Stimulated activated CD4-positive, alpha-beta T cell treated with anti-CD3 and anti-CD28 coated beads, Interleukin-2, amount 100 ng/mL, for 24 hours (primary cell): ENCODE measurements at places on chromosomes 3 and 15.

DNA sequence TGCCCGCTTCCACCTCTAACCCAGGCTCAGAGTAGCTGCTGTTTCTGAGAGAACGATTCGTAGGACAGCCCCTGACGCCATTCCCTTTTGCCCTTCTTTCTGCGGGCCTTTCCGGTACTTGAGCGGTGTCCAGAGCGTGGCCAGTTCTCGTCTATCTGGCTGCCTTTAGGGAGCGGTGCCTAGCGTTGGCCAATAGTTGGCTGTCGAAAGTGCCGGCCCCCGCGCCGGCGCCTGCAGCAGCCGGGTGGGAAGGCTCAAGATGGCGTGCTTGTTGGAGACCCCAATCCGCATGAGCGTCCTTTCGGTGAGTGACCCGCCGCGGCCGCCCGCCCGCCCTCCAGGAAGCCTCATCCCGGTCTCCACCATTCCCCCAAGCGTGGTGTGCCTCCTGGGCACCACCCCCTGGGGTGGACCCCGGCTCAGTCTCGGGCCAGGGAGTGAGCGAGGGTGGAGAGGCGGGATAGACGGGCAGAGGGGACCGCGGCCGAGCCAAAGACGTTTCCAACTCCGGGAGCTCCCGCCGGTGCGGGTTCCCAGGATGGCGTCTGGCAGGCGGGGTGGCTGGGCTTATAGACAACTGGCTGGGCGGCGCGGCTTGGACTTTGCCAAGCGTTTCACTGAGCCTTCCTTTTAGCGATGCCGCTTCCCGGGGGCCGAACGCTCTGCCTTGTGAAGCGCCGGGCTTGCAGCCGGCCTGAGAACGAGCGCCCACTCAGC is at the start of gene ARMC8:
ARMC8 (plus strand) TSS at position 6 of the 717 bp plus-strand sequence; CDS start at position 260, 254 bp downstream.
- DNase-seq = no peak

- DNase-seq = no peak
Measured at GRCh38 chr3:130865489-130865888, 28.4 kb upstream of the ATP2C1 start.

DNA sequence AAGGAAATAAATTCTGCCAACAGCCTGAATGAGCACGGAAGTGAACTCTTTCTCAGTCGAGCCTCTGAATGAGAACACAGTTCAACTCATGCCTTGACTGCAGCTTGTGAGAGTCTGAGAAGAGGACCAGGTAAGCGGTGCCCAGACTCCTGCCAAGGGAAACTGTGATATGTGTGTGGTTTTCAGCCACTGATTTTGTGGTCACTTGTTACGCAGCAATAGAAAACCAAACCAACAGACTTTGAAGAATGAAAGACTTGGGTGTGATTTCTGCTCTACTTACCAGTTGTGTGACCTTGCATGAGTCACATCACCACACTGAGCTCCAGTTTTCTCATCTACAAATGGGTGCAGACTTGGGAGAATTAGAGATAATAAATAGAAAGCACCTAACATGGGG is 30.6 kb upstream of the FAM107A start:
- no peak for DNase-seq

- no peak for DNase-seq
Measured at GRCh38 chr3:52429779-52430415, 15.0 kb downstream of the SEMA3G start.

DNA sequence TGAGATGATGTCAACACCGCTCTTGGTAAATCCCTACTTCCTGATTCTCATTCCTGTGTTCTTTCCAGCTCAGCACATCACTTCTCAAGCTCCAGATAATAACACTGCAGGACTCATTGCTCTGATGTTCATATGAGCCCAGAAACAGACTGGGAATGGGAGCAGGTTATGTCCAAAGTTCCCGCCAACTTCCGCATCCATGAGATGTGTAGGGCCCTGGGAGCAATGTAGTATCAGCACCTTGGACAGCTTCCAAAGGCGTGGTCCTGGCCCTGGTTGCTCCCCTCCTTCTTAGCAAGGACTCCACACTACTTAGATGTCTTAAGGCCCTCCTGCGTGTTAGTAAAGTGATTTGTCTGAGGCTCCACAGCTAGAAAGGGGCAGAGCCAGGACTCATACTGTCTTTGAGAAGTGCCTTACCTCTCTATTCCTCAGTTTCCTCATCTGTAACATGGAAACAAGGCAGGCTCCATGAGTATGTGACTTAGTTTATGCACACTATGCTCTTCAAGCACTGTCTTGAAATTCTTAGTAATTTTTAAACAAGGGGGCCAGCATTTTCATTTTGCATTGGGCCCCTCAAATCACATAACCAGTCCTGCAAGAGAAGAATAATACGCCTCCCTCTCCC is 27.9 kb upstream of the SLC6A1 start:
- peak; percentile 5 for DNase-seq

- peak; percentile 60 for DNase-seq
Measured at GRCh38 chr3:31980530-31981205, 394 bp downstream of the OSBPL10 start.

DNA sequence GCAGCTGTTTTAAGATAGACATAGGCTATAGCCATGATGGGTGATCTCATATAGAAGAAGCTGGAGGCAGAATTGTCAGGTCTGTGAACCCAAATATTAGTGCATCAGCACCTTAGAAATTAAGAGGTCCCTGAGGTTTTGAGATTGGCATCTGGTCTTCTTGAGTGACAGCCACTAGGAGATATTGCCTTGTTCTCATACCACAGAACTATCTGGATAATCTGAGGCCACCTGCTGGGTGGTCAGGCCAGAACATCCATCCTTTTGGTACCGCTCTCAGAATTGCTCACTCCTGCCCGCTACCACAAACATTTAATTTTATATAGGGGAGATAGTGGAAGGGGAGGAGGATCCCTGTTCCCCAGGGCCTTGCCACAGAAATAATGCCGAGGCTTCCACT is 210.6 kb upstream of the ZPLD1 start:
- DNase-seq = no peak

GRCh38 chr3:197417441-197417840 is 119.0 kb upstream of the DLG1 start:
- DNase-seq = no peak

DNA sequence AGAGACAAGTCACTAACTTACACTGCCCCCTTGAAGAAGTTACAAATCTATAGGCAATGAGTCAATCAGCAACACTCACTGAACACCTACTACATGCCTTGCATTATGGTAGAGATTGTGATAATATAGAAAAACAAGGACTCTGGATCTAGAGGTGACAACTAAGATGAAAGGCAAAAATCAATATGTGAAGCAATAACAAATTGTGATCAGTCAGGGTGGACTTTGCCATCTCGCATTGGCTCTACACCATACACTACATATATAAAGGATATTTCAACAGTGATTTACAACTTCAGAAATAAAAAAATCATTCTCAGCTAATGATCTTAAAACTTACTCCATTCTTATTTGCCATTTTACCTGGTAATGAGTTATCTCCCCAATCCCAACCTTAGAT is 210.7 kb upstream of the CD96 start:
- no peak for DNase-seq

DNA sequence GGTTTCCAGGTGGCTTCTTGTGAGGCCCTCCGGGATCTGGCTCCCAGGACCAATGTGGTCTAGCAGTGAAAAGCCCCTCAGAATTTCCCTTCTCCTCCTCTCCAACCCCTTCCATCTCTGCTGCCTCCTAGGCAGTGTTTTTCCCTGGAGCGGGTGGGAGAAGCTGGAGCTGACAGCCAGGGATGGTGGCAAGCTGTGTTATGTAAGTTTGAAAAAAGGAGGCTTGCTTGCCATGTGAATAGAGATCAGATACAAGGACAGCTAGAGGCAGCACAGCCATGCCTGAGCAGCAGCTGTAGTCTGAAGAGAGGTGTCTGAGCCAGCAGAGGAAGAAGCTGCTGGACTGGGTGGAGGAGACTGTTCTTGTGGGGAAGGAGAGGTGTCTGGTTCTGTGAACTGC is 20.6 kb downstream of the SNAPC5 start:
- DNase-seq = no peak

DNA sequence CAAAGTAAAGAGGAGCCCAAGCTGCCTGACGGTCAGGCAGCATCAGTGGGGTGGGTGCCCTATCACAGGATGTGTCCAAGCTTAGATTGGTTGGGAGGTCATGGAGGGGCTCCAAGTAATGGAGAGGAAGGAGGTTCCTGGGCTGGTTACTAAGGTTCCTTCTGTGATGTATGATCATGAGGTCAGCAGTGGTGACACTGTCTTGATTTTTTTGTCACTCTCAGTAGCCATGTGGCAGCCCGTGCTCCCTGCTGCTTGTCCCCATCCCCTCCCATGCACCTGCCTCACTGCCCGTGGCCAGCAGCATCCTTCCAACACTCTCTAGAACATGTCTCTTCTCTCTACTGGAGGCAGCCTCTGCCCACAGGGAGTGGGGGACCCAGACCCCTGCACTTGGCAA is 261.7 kb downstream of the TLE3 start:
- DNase-seq = no peak

DNA sequence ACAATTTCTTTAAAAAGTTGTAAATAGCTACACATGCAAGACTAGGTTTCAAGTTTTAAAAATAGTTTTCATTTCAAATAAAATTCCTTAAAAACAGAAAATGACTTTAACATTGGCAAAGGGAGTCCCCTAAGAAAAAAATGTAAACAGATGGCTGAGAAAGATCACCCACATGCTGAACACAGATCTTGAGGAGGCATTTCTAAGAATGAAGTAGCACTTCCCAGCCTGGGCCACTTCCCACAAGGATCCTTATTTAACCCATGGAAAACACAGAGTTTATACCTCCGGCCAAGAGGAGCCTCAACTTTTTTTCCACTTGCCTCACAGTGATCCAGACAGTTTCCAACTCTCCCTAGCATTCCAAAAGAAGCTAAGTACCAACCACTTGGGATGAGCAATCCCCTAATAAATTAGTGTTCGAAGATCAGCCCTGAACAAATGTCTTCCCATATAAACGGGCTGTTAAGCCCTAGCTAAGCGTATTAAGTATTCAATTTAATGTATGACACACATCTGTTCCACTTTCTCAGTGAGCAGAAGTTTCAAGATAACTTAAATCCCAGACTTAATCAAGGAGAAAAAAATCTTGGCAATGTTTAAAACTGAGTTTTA is 61.4 kb downstream of the GADL1 start:
- no peak for DNase-seq

- no peak for DNase-seq
Measured at GRCh38 chr3:32455609-32456428, 46.8 kb downstream of the CMTM6 start.

- DNase-seq = peak; percentile 73
Measured at GRCh38 chr15:76994001-76994400, 925 bp upstream of the PSTPIP1 start.

DNA sequence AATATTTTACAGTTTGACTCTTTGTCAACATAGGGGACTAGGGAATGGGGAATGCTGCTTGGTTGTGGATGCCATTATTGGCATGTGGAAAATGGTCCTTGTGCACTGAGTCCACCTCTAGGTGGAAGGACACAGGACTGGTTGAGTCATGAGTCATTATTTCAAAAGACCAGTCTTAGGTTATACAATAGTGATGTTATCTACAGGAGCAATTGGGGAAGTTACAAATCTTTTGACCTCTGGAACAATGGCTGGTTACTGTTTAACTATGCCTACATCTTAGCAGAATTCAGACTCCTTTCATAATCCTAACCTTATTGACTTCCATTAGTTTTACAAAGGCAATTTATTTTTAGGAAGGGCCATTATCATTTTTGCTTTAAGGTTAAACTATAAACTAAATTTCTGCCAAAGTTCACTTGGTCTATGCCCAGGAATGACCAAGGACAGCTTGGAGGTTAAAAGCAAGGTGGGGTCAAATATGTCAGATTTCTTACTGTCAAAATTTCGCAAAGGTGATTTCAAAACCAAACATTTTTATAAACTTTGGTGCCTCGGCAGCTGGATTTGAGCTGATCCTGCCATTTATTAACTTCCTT is 11.8 kb upstream of the CCR8 start:
- DNase-seq = no peak

GRCh38 chr3:145176907-145177306 is 984.1 kb downstream of the PLOD2 start:
- DNase-seq = no peak

GRCh38 chr3:64355401-64355807 is 130.1 kb upstream of the PRICKLE2 start:
- no peak for DNase-seq

- DNase-seq = no peak
Measured at GRCh38 chr15:71275566-71276335, 160.5 kb downstream of the THSD4 start.

- DNase-seq = no peak
Measured at GRCh38 chr3:43148033-43148432, 42.2 kb upstream of the POMGNT2 start.

GRCh38 chr15:92393980-92394308 is 263 bp downstream of the ST8SIA2 start:
- DNase-seq = no peak

- DNase-seq = no peak
Measured at GRCh38 chr3:188860147-188860546, 311.6 kb upstream of the TPRG1 start.

- DNase-seq = no peak
Measured at GRCh38 chr3:105745046-105745445, 123.8 kb downstream of the CBLB start.

DNA sequence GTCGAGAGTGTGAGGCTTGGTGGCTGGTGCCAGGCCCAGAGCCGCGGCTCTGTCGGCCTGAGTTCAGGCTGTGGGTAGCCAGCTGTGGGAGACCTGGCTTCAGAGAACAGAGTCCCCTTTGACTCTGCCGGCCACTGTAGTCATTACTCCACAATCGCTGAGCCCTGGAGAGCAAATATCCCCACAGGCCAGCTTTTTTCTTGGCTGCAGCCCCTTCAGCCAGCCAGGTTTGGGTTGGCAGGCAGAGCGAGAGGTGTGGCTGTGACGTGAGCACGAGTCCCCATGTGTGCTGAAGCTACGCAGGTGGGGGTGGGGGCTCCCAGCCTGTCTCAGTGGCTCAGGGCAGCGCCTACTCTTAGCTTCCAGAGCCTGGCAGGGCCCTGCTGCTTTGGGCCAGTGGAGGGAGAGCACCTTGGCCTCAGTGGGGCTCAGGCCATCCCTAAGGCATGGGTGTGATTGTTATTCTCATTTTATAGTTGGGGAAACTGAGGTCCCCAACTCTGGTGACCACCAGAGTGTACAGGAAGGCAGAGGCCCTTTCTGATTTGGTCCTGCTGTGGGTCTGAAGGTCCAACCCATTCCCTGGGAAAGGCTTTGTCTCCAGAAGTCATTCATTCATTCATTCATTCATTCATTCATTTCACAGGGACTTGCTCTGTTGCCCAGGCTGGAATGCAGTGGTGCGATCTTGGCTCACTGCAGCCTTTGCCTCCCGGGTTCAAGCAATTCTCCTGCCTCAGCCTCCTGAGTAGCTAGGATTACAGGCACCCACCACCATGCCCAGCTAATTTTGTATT is 45.7 kb upstream of the LCTL start:
- no peak for DNase-seq

DNA sequence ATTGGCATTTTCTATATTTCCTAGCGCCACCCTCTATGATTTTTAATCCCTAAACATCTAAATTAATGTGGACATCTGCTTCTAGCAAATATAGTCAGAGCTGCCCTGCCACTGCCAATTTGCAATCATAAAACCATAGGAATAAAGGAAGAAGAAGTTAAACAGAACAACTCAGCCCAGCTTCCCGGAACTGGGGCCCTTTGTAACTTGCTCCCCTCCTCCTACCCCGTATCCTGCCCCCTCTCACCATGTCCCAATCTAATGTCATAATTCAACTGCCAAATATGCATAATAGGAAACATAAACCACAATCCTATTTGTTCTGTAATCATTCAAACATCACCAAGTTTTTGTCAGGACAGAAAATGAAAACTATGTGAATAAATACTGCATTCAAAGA is 74.4 kb upstream of the ACP3 start:
- DNase-seq = no peak

- no peak for DNase-seq
Measured at GRCh38 chr15:88661761-88662556, 23.1 kb downstream of the ISG20 start.
